ENCODE measurements at places on chromosomes 16 and 17.

DNA sequence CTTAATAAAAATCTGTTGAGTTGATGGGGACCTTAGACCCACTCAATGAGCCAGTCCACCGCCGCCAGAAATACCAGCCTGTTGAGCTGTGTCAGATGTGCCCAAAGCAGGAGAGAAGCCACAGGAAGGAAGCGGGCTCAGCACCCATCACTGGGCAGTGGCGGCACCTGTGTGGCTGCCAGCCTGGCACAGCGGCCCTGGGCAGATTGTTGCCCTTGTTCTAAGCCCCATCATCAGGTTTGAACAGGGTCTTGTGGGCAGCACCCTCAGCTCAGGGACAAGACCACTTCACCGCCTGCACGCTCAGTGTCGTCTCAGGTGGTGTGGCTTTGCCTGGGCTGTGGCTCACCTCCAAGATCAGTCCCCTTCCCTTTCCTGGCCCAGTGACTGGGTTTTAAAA, 9.3 kb downstream of the ENDOV start:
- no peak for DNase-seq

GRCh38 chr17:22272363-22273146, 580.2 kb downstream of the KCNJ18 start:
- DNase-seq: no peak

DNA sequence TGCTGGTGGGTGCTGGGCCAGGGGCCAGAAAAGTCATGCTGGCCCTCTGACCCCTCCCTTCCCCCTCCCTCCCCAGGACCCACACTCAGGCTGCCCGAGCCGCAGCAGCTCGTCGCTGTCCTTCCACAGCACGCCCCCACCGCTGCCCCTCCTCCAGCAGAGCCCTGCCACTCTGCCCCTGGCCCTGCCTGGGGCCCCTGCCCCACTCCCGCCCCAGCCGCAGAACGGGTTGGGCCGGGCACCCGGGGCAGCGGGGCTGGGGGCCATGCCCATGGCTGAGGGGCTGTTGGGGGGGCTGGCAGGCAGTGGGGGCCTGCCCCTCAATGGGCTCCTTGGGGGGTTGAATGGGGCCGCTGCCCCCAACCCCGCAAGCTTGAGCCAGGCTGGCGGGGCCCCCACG, 8.3 kb upstream of the CISD3 start:
- DNase-seq: no peak

DNA sequence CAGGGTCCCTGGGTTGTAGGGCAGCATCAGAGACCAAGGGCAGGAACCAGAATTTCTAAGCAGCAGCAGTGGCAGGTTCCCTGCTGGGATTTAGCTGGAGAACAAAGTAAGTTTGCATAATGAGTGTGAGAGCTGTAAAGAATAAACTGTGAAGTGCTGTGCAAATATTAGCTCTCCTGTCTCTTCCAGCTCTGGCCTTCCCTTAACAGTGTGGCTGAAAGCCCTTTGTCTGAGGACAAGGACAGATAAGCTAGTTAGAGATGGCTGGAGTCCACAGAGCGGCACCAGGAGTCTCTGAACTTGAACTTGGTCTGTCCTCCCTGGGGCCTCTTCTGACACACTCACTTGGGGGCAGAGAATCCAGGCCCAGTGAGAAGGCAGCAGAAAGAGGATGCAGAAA, 98.2 kb upstream of the WSCD1 start:
- DNase-seq: no peak

GRCh38 chr17:21528031-21528695, 152.0 kb downstream of the KCNJ12 start:
- DNase-seq: no peak

DNA sequence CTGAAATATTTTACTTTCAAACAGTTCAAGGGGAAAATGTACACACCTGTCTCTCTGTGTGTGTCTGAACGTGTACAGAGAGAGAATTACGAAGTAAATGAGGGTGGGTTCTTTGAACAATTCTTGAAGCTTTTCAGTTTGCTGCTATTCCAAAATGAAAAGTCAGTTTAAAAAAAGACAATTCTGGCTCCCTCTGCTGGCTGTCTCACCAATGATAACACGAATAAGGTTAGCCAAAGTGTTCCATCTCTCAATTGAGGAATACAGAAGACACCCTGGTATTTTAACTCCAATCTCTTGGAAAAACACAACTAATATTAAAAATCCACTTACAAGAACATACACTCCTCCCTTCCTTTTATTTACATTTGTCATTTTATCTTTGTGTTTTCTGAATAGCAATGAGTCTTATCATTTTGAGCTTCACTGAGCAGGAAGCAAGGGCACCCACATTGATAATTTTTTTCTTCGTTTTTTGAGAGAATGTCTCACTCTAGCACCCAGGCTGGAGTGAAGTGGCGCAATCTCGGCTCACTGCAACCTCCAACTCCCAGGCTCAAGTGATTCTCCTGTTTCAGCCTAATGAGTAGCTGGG, 20.5 kb downstream of the EFTUD2 start:
- peak; percentile 45 for DNase-seq

DNA sequence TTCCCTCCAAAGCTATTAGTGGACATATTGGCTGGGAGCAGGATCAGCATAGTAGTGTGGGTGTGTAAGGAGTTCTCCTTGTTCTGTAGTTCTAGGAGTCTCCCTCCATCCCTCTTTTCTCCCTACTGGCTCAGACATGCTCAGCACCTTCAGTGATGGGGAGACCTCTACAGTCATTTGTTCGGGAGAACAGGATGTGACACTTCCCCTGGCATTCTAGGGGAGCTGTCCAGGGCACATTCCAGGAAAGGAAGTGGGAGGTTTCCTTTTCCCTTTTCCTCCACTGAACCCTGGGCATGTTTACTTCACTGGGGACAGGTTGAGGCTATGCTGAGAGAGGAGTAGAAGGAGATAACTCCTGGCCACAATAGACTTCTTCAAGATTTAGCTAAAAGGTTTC, 86.5 kb downstream of the MYH13 start:
- no peak for DNase-seq

GRCh38 chr16:27154705-27155521, 48.4 kb upstream of the KDM8 start:
- peak; percentile 64 for DNase-seq

DNA sequence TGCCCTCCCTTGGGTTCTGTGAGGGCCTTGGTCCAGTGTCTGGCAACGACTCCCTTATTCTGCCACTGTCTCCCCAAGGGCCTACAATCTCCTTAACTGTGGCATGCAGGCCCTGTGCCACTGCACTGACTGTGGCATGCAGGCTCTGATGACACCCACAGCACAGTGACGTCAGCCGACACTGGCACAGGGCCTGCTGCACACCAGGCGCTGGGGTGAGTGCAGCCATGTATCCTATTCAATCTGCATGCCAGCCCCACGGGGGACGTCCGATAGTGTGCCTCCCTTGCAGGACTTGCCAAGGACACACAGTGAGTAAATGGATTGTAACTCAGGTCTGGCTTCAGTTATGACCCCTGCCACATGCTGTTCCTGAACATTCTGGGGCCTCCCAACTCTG, 39.8 kb upstream of the RASD1 start:
- no peak for DNase-seq

GRCh38 chr17:16371742-16372141, 9.1 kb upstream of the UBB start:
- DNase-seq: peak; percentile 61

- peak; percentile 87 for DNase-seq
These were observed 3.5 kb upstream of the PKMYT1 start for GRCh38 chr16:2983706-2984136.

DNA sequence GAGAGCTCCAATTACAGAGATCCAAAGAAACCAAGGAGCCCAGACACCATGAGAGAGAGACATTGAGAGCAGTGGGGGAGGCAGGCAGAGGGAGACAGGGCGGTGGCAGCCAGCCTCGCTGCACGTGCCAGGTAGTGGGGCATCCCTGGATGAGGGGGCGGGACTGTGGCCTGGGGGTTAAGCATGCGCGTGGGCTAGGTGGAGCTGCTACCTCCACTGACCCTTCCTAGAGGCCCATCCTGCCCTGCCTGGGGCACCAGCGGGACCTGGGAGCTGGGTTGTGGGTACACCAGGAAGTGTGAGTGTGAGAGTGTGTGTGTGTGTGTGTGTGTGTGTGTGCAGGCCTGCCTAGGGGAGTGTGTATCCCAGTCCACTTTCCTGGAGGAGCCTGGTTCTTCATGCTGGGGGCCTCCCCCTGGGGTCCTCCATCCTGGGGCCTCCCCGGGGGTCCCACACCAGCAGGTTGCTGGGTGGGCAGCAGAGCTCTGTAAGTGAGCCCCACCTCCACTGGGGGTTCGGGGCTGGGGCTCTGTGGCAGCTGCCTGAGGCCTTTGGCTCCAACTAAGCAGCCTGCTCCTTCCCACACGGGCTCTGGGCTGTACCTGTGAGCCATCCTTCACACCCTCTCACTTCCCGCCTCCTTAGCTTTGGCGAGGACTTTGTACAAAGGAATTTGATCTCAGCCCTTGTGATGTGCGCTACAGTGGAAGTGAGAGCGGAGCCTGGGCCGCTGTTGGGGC, 127.4 kb downstream of the IRF8 start:
- no peak for DNase-seq

DNA sequence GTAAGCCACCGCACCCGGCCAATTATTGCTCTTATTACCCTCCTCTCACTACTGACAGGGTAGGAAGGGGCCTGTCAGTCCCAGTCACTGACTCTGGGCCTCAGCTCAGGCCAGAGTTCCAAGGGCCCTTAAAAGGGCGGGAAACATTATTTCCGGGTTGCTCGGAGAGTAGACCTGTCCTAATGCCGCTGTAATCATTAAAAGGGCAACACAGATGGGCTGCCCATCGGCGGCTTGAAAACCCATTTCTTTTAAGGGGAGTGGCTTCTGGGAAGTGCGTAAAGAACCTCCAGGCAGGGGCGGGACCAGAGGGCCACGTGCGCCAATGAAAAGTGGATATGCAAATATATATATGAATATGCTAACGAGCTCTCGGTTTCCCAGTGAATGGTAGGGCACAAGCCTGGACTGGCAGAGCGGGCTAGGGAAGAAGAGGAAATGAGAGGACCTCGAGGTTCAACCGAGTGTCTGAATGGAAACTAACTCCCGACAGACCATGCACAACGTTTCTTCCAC, 26.6 kb downstream of the PIPOX start:
- no peak for DNase-seq

GRCh38 chr16:56972403-56973293, 10.9 kb downstream of the CETP start:
- no peak for DNase-seq

GRCh38 chr16:55035029-55035428, 104.4 kb downstream of the IRX5 start:
- peak; percentile 14 for DNase-seq

- no peak for DNase-seq
These were observed 1.6 kb upstream of the SMTNL2 start for GRCh38 chr17:4582691-4583090.

- DNase-seq: no peak
These were observed 14.0 kb downstream of the UNC119 start for GRCh38 chr17:28538296-28538895.

- peak; percentile 84 for DNase-seq
These were observed 83.5 kb downstream of the MARCHF10 start for GRCh38 chr17:62724398-62725146.

DNA sequence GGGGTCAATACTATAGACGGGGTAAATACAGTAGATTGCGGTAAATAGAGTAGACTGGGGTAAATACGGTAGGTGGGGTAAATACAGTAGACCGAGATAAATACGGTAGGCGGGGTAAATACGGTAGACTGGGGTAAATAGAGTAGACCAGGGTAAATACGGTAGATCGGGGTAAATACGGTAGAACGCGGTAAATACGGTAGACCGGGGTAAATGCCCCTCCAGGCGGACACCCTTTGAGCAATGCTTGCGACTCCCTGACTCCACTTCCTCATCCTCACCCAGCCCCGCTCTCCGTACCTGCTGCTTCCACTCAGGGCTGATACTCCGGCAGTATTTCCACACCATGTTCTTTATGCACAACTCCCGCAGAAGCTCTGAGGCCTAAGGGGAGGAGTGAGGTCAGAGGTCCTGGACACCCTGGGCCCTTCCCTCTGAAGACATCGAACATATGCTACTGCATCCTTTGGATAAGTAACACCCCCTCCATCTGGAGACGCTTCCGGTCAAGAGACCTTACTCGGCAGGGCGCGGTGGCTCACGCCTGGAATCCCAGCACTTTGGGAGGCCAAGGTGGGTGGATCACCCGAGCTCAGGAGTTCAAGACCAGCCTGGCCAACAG, 13.3 kb upstream of the CRK start:
- DNase-seq: no peak

DNA sequence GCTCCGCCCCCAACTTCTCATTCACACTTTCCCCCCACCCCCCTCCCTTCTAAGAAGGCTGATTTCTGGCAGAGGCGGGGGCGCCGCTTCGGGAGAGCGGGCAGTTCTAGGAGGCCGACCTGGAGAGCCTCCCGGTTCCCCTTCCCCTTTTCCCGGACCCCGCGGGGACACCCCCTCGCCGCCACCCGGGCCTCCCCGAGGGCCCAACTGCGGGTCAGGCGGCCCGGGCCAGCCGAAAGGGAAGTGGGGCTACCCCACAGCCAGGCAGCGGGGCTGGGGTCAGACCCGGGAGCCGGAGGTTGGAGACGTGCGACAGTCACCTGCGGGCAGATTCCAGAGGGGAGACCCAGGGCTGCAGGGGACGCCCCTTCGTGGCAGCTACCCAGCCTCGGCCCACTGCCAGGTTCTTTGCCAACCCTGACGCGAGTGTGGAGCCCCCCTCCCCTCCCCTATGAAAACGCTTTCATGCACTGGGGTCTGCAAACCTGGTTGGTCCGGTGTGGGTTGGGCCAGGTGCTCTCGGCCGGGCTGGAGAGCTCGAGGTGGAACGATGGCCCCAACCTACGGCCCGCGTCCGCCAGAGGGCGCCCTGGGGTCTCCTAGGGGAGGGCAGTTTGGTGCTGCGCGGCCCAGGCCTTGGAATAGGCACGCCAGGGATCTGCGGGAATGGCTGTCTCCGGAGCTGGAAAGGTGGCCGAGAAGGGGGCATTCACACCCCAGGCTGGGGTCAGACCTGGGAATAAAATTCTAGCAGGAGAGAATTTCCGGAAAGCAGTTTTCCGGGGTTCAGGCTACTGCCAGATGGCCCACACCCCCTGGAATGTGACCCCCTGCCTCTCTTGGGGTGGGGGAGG, 721 bp upstream of the SOCS3 start:
- peak; percentile 97 for DNase-seq

DNA sequence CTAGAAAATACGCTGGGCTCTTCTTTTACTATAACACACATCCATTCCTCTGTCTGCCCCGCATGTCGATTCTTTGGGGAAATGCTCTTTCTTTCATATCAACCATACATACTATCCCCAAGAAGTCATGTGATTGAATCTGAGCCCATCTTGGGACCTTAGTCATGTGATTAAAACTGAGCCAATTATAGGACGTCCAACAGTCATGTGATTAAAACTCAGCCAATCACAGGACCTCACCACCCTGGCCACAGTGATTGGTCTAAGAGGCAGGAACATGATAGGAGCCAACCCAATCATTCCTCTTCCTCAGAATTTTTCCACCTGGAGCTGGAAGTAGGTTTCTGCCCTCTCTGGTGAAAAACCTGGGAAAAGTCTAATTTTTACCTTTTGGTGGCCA, 78.8 kb downstream of the TMEM114 start:
- no peak for DNase-seq
